Gastroesophageal sphincter (tissue), 4 donors: ENCODE measurements at places on chromosomes 4 and X.

- ATAC-seq = no peak
These were observed 51.7 kb upstream of the MCF2 start for GRCh38 chrX:139759637-139760036.

- no peak for ATAC-seq
These were observed 38.6 kb upstream of the TMEM184C start for GRCh38 chr4:147578593-147578992.

DNA sequence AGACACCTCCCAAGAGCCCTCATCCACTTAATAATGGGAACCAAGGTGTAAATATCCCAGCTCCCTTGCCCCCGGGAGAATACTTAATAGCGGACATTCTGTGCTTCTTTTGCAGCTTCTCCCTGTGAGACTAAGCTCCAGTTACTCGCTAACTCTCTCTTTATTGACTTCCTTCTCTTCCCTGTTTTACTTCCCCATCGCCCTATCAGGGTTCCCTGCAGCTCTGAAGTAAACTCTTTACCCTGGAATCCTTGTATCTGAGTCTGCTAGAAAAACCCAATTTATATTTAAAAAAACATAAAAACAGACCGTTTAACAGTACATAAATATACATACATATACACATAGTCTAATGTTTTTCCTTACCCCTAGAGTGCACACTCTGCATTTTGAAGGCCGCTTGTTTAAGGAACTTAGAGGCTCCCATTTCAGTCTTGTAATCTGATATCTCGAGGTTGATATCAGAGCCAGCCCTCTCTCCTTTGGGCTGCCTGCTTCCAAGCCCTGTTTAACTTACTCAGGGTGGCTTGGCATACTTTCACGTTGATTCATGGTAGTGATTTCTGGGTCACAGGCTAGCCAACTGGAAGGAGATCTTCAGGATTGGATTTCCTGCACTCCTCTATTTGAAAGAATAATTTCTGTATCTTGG, 177.4 kb upstream of the SCML1 start:
- peak; percentile 57 for ATAC-seq

GRCh38 chrX:29922607-29923006, 292.8 kb upstream of the MAGEB2 start:
- no peak for ATAC-seq

DNA sequence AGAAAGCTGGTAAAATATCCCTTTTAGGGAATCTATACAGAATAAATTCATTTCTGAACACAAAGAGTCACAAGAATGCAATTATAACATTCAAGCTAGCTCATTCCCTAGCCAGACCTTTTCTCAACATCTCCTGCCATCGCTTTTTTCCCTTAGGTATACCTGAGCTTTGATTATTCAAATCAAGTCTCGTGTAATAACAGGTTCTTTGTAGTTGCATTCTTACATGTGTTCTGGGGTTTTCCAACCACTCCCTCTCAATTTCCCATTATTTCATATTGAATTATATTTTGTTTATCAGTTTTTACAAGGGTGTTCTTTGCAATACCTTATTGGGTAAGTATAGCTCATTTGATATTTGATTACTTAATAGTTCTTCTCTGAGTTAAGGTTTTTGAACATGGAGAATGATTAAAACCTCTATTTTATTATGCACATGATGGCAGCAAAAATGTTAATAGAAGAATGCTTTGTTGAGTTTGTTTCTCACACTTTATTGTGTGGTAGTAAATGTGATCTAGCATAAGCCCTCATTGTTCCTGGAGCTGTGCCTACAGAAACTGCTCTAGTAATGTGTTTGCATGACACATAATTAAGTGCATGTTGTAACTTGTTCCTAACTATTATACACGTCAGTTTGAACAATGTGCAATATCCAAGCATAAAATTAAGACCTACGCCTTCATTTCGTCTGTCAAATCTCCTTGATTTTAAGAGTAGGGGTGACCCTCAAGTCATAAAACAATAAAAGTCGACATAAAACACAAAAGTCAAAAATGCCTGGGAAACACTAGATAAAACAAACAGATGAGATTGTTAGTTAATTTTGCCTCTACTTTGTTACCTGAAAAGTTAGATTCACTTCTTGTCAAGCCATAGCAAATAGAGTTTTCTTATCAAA, 124.0 kb upstream of the POF1B start:
- no peak for ATAC-seq

GRCh38 chrX:111047575-111047974, 48.4 kb upstream of the PAK3 start:
- ATAC-seq = no peak

DNA sequence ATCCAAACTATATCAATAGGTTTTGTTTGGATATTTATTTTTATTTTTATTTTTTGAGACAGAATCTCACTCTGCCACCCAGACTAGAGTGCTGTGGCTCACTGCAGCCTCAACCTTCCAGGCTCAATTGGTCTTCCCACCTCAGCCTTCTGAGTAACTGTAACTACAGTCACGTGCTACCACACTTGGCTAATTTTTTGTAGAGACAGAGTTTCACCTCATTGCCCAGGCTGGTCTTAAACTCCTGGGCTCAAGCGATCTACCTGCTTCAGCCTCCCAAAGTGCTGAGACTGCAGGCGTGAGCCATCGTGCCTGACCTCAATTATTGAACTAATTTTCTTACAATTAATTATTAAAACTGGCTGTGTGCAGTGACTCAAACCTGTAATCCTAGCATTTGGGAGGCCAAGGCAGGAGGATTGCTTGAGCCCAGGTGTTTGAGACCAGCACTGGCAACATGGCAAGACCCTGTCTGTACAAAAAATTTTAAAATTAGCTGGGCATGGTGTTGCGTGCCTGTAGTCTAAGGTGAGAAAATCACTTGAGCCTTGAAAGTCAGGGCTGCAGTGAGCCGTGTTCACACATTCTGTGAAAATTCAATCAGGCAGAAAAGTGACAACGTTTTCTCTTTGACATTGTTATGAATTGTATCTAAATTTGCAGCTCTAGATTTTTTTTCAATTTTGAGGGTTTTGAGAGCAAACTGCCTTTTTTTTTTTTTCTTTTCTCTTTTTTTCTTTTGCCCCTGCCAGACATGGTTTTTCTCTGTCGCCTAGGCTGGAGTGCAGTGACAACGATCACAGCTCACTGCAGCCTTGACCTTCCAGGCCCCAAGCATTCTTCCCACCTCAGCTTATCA, 66.0 kb downstream of the UBE2K start:
- no peak for ATAC-seq

DNA sequence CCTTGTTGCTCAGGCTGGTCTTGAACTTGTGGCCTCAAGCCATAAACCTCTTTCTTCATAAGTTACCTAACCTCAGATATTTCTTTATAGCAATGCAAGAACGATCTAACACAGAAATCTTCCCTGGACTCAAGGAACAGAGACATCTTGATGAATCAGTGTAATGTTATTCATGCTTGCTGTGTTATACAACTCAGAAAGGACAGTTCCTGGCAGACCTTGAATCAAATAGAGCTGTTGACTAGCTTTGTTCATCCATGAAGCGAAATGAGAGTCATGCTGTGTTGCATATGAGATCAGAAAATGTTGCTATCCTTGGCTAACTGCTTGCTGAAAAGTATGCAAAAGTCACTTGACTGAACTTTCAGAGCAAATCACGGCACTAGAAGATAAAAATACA, 72.6 kb upstream of the ARHGAP24 start:
- peak; percentile 85 for ATAC-seq

- no peak for ATAC-seq
These were observed 12.8 kb downstream of the PJA1 start for GRCh38 chrX:69152417-69152841.
